ENCODE measurements at places on chromosomes 5 and 9.
A peak's percentile ranks its signal among the peaks of the same experiment; 100 is the strongest.

DNA sequence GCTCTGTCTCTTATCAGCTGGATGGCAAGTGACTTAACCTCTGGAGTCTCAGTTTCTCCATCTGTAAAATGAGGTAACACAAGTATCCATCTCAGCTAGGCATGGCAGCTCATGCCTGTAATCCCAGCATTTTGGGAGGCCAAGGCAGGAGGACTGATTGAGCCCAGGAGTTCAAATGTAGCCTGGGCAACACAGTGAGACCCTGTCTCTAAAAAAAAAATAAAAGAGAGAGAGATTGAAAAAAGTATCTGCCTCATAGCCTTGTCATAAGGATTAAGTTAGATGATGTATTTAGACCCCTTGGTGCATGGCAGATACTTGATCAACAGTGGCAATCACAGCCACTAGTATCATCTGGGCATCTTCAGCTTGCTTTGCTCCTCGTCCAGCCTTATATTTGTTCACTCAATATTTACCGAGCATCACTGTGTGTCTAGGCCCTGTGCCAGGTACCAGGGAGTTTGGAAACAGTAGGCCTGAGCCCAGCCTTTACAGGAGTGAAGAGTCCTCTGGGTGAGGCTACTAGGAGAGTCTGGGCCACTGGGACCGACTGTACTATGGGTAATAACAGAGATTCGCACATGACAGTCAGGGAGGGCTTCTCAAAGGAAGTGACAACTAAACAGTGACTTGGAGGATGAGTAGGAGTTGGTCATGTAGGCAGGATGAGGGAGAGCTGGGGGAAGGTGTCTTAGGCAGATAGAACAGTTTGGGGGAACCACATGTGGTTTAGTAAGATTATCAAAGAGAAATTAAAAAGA lies 34.2 kb downstream of the CORO2A start:
- DNase-seq = no peak

GRCh38 chr5:1780614-1780930 lies 19.1 kb downstream of the MRPL36 start:
- DNase-seq = no peak

GRCh38 chr5:61002611-61003355 lies 57.8 kb downstream of the NDUFAF2 start:
- DNase-seq = no peak

DNA sequence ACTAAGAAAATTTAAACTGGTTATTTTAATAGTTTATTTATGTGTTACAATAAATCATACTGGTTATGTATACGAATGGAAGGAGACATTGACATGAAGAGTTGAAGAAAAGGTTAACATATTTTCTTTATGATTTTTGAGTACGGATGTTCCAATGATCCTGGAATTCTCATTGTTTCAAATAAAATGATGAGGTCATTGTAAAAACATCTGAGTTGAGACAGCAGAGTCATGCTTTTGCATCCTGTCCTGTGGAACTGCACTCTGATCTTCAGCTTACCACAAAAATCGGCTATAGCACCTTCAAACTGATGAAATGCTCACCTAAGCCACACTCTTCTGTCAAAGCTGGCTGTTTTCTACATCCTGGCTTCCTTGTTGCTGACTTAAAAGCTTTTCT lies 67.8 kb downstream of the PTCD2 start:
- DNase-seq = no peak

DNA sequence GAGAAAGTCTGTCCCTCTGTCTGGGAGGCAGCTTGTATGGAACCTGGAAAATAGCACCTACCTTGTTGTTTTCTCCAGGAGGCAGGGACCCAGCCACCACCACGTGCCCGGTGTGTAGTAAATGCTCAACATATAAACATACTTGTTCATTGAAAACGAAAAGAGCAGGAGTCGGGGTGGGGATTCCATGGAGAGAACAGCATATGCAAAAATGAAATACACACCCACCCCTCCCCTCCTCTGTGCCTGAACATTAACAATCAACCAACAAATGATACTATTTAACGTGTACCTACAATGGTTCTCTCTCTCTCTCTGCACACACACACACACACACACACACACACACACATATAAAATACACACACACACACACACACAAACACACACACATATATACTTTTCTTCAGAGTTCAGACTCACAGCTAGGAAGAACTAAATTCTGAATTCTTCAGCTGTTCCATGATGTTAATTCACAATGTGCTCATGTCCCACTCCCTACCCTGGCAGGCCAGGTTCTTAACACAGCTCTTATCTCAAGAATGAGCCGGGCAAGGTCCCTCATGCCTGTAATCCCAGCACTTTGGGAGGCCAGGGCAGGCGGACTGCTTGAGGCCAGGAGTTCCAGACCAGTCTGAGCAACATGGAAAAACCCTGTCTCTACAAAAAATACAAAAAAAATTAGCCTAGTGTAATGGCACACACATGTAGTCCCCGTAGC lies 16.3 kb upstream of the DENND1A start:
- no peak for DNase-seq

- DNase-seq = no peak
These were observed 66.1 kb downstream of the PTPDC1 start for GRCh38 chr9:94150279-94150828.

- DNase-seq = no peak
These were observed 38.3 kb downstream of the RECK start for GRCh38 chr9:36074870-36075532.

DNA sequence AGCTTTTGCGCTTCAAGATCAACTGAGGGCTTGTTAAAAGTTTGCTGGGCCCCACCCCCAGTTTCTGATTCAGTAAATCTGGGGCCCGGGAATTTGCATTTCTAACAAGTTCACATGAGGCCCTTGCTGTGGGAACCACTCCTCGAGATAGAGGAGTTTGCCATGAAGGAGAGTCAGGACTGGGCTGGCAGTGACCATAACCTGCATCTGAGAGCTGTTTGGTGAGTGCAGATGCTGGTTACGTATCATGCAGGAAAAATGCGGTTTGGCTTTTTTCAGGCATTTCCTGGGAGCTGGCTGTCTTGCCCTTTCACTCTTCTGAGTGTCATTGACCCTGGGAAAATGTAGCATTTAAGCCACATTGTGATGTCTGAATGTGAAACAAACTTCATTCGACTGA lies 9.4 kb upstream of the ANGPTL2 start:
- no peak for DNase-seq

DNA sequence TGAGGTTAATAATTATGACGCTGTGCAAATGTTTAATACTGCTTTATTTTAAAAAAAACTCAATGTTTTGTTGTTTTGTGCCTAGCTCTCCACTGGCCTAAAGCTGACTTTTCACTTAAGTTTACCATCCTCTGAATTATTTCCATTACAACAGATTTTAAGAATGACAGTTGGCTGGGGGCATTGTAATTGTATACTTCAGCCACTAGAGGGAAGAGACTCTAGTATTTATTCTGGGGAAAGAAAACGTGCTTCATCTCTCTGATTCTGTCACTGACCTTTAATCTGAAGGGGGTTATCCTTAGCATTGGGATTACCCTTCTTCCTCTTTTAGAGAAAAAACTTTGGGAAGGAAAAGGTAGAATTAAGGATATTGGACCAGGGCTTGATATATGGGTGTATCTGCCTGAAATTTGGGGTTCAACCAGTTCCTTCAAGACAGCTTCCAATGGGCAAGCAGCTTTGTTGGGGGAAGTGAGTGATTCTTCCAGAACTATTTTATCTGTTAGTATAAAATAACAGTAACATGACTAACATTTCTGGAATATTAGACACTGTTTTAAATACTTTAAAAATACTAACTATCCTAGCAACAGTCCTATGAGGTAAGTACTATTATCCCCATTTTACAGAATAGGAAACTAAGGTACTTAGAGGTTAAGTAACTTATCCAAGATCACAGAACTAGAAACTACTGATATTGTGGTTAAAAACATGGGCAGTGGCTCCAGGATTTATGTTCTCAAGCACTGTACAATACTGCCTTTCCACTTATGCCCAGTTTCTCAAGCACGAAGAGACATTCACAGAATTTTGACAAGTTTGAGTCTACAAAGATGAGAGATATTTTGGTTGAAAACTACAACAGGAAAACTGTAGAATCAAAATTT lies 208.4 kb downstream of the CD180 start:
- peak; percentile 18 for DNase-seq

DNA sequence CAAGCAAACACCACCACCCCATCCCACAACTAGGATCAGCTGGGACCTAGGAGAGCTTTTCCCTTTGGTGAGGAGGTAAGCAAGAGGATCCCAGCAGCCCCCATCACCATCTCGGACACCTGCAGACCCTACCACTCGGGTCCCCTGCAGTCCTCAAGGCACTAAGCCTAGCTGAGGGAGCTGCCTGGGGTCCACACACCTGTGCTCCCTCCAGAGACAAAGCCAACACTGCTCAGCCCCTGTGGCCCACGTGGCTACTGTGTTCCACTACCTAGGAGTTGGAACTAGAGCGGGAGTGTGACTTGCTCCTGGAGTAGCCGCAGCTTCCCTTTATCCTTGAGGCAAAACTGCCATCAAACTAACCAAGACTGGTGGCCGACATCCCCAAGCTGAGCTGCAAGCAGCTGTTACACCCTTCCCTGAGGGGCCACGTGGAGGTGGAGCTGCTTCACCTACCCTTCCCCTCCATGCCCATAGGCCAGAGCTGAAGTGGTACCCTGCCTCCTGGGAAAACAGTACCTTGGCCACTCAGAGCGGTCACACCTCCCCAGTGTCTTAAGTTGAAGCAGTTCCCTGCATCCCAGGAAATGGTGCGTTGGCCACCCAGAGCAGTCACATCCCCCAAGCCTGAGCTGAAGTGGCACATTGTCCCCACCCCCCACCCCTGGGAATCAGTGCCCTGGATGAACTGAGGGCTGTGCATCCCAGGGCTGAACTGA lies 205.5 kb downstream of the CACNA1B start:
- DNase-seq = no peak

GRCh38 chr9:129068990-129069861 lies 11.7 kb upstream of the DOLPP1 start:
- DNase-seq = peak; percentile 98

DNA sequence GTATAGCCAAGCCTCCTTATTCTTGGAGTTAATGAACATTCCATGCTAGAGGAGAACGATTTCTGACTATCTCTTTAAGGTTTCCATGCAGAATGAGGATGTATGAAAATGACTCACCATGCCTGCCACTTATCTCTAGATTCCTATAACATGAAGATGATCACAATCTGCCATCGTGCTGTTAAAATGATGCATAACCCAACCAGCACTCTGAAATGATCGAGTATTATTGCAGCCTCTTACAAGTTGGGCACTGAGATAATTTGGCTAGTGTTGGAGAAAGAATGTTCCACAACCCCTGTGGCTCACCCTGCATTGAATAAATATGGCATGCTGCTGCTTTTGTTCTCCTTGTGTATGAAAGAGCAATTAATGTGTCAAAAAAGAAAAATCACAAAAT lies 1143.6 kb upstream of the WWC1 start:
- DNase-seq = no peak

- no peak for DNase-seq
These were observed 20.9 kb downstream of the FAM13B start for GRCh38 chr5:138011991-138012390.

DNA sequence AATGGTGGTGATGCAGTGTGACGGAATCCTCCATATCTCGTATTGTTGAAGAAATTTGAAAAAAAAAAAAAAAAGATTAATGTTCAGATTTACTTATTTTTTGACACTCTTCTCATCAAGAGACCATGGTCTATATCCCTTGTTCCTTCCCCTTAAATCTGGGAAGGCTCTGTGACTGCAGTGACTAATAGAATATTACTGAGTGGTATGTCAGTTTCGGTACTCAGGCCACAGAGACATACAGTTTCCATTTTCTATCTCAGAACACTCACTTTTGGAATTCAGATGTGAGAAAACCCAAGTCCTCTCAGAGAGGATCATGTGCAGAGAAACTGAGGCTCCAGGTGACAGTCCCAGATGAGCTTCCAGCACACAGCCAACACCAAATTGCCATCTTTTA lies 1193.5 kb downstream of the DTWD2 start:
- no peak for DNase-seq

DNA sequence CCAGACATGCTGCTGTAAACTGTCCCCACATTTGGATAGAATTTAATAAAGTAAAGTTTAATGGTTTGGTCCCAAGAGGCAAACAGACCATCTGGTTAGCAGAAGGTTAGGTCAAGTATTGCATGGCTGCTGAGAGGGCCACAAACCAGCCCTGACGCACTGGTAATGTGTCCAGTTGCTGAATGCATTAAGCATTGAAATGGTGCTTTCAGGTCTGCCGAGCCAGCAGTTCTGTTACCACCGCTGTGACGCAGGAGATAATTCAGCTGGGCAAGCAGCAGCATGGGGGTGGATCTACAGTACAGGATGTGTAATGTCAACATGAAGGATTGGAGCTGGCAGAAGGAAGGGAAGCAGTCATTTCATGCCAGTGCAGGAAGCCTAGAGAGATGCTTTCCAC lies 16.0 kb downstream of the ZNF462 start:
- DNase-seq = no peak
